ENCODE measurements at places on chromosomes 2 and 18.

GRCh38 chr18:78330766-78331165 lies 648.9 kb upstream of the SALL3 start:
- no peak for DNase-seq

- DNase-seq, result no peak
These were observed 2.1 kb upstream of the SKA1 start for GRCh38 chr18:50372743-50373142.

- no peak for DNase-seq
These were observed 67.0 kb downstream of the CHRNA1 start for GRCh38 chr2:174697255-174697654.

- DNase-seq, result no peak
These were observed 123.3 kb downstream of the LTBP1 start for GRCh38 chr2:33069894-33070651.

DNA sequence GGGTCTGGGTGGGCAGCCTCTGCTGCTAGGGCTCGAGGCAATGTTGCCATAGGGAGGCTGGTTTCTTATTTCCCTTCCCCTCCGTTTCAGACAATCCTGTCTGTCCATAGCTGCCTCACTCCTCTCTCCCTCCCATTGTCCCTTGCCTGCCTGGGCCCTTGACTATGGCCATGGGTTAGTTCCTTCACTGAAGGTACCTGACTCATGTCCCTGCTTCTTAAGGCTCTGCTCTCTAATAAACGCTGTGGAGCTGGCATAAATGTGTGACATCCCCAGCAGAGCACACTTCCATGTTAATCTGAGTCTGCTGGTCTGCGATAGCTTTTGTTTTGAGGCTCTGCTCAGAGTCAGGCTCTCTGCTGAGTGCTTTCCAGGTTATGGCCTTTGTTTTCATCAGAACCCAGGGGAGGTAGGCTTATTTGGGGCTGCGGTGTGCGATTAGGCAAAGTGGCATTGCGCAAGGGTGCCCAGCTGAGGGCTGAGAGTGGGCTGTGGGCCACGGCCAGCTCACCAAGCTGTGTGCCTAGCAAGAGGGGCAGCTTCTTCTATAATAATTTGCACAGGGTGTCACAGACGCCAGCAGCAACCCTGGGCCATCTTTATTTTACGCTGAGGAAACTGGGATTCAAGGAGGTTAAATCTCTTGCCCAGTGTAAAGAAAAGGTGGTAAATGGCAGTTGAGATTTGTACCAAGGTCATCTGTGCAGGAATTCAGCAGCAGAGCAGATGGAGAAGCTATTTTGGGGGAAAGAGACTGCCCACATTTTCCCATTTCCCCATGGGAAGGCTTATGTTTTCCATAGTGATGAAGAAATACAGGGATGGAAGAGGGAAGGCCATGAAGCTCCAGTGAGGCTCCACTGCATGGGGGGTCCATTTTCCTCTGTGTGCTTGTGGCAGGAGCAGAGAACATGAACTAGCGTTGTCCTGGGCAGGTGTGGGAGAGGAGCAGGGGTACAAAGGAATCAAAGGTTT lies 25.6 kb downstream of the MRPL33 start:
- no peak for DNase-seq

DNA sequence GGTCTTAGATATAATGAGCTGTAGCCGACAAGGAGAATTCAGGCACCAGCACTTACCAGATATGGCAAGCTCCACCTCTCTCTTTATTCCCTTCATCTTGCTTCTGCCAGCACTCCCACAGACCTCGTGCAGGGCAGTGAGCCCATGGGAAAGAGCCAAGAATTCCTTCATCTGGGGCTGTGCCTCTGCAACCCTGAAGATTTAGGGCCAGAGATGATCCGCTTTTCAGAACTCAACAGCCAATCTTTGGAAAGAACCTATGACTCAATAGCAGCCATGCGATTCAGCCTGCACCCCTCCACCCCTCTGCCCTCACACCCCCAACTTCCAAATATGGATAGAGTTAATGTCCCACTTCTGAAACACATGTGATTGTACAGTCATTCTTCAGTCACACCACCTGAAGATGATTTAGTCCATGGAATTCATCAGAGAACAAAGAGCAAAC lies 533.7 kb upstream of the TNP1 start:
- DNase-seq, result no peak

- no peak for DNase-seq
These were observed 96.7 kb downstream of the EIPR1 start for GRCh38 chr2:3280683-3281520.

- DNase-seq, result no peak
These were observed 111.3 kb upstream of the BOD1L2 start for GRCh38 chr18:57035590-57035989.

GRCh38 chr2:108266218-108266617 lies 22.5 kb upstream of the SULT1C2 start:
- DNase-seq, result no peak

DNA sequence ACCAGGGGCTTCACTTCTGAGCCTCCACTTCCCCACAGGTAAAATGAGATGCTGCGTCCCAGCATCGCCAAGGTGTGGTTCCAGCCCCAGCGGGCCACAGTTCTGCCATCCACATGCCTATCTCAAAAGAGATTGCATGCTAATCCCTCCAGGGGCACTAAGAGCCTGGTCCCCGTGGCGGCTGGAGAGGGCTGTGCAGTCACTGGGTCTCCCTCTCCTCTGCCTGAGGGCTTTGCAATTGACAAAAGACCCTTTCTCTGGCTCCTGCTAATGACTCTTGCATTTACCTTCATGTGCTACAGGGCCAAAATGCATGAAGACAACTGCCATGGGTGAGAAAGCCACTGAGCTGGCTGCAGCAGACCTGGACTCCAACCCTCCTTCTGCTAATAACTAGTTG lies 18.5 kb downstream of the ZBTB7C start:
- no peak for DNase-seq

DNA sequence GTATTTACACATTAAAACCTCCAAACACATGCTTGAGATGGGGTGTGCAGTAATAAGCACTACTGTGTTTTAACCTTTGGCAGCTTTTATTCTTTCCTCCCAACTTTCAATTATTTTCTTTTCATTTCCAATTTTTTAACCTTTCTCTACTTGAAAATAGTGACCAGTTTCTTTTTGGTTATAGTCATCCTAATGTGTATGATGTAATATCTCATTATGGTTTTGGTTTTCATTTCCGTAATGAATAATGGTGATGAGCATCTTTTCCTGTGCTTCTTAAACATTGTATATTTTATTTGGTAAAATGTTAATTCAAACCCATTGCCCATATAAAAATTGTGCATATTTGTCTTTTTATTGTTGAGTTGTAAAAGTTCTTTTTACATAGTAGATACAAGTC lies 103.5 kb downstream of the BMPR2 start:
- DNase-seq, result no peak

DNA sequence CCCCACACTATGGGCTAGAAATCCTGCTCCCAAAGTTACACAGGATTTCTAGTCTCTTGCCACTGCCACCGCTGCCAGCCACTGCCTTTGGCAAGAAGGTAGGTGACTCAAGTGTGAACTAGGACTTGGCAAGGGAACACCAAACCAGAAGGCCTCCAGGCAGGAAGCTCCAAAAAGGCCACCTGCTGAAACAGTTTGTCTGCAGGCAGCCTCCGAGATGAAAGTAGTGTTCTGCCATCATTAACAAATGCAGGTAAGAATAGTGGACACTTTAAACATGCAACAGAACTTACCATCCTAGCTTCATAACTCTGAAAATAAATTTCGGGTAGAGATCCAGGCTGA lies 3.9 kb downstream of the ANKRD44 start:
- no peak for DNase-seq

DNA sequence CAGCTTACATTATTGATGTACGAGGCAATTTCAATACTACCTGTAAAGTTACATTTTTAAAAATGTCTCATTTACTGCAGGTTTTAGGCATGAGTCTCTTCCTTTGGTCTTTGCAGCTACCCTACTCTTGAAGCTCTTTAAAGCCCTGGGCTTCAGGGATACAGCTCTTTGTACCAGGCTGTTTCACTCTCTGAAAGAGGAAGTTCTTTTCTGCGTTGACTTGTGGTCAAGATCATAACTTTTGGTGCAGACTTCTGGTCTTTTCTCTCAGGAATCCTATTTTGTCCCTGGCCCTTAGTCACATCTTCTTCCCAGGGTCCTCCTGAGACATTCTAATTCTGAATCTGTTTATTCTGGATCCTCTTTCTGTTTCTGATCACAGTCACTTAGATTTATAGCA lies 16.6 kb upstream of the HRH4 start:
- no peak for DNase-seq

DNA sequence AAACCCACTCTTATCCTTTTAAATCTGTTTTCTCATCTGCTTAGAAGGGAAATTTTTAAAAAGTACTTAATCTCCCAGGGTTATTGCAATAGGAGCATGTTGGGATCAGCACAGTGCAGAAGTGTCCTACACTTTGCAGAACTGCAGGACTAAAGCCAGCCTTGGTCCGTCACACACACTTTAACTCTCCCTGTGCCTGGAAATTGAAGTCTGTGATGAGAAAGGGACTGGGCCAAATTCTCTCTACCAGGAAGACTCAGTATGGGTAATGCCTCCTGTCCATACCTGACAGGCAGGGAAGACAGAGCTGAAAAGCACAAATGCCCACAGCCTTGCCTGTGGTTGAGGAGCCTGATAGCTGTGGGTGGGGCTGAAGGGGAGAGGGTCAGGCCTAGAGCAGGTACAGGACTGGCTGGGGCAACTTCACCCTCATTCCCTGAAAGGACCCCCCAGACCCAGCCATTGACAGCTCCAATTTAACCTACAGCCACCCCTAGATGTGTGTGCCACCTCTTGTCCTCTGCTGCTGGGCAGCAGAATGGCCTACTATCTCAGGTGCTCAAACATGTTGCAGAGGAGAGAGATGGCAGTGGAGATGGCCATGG lies 377.2 kb upstream of the KLHL29 start:
- no peak for DNase-seq

GRCh38 chr2:88258208-88258607 lies 88.1 kb downstream of the THNSL2 start:
- no peak for DNase-seq

GRCh38 chr2:3200420-3200939 lies 177.1 kb downstream of the EIPR1 start:
- DNase-seq, result no peak

DNA sequence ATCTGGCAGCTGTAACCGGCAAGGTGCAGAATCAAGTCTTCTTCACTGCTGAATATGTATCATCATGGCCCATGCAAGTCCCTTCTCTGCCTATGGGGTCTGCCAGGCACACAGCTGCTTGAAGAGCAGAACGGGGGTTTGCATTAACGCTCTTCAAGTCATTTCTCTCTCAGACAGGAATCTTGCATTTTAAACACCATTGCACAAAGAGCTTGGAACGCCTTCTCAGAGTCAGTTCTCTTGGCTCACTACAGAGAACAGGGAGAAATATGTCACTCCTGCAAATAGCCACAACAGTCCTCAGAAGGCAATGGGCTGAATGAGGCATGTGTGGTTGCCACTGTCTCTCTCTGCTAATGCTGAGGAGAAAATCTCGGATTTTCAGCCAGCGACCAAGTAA lies 2173.5 kb upstream of the PIK3C3 start:
- no peak for DNase-seq

DNA sequence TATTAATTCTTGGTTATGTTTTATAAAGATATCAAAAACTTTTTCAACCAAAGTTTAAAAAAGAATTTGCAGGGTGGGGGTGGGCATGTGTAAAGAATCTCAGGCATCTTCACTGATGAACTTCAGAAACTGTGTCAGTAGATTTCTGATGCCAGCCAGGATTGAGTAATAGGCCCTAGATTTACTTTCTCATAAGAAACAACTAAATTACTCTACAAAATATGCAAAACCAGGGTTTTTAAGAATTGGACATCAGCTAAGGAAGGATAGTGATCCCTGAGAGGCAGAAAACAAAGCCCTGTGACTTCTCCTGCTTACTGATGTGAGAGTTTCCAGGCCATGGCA lies 11.9 kb upstream of the IL1R1 start:
- no peak for DNase-seq

DNA sequence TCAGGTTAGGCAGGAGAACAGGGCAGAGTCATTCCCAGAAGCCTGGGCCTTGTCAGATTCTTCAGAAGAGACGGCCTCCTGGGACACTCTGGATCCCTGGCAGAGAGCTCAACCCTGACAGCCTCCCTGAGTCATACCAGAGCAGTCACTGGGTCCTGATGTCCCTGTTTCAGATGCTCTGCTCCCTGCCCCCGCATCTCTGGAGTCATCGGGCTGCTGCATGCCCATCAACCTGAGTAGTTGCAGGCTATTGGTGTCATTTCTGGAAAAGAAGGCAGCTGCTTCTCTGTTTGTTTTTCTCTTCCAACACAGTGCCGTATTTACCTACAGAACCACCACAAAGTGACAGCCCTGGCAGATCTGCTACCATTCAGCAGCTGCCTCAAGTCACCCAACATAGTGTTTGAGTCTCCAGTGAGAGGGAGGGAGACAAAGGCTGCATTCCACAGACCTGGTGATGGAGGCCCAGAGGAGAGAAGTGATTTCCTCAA lies 145.1 kb downstream of the B3GNT2 start:
- DNase-seq, result no peak

- DNase-seq, result no peak
These were observed 45.9 kb upstream of the ARL4C start for GRCh38 chr2:234542742-234543141.

DNA sequence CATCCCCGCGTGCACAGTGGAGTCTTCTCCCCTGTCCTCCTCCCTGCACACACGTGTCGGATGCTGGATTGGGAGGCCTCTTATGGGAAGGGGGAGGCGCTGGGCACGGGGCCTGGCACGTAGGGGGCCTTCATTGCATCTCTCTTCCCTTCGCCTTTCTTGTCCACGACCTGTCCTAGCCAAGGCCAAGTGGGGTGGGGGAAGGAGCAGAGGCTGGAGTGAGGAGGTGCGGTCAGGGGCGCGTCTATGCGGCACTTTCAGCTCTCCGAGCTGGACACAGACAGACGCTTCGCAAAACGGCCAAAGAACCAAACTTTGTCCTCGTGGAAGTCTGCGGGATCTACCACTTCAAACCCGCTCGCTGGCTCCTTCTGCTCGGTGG lies 13.4 kb downstream of the ALPG start:
- DNase-seq, result no peak

DNA sequence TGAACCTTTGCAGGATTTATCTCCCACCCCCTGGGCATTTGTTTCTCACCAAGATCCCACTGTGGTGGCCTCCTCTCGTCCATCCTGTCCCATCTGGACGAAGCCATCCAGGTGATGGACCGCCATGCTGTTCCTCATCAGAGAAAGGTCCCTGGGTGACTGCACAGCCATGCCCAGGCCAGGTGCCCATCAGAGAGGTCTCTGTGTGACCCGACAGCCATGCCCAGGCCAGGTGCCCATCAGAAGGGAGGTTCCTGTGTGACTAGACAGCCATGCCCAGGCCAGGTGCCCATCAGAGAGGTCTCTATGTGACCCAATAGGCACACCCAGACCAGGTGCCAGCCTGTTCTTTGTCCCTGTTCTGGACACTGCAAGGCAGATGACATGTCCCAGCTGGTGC lies 360.9 kb upstream of the SALL3 start:
- DNase-seq, result no peak
